ENCODE measurements at places on chromosomes 11 and 22.

DNA sequence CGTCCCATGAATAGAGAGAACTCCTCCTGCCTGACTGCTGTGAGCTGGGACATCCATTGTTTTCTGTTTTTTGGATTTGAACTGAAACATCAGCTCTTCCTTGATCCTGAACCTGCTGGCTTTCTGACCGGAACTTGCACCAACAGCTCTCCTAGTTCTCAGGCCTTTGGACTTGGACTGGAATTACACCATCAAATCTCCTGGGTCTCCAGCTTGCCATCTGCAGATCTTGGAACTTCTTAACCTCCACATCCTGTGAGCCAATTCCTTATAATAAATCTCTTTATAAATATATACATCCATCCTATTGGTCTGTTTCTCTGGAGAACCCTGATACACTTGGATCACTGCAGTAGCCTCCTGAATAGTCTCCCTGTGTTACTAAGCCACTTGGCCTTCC lies 42.1 kb downstream of the HTR3A start:
- no peaks in the 10 kb centered on the region for H3K36me3 ChIP-seq
- H3K4me1 ChIP-seq = no peaks in the 10 kb centered on the region
- no peak overlapping the region for H3K27ac ChIP-seq
- no peaks in the 10 kb centered on the region for H3K27me3 ChIP-seq

DNA sequence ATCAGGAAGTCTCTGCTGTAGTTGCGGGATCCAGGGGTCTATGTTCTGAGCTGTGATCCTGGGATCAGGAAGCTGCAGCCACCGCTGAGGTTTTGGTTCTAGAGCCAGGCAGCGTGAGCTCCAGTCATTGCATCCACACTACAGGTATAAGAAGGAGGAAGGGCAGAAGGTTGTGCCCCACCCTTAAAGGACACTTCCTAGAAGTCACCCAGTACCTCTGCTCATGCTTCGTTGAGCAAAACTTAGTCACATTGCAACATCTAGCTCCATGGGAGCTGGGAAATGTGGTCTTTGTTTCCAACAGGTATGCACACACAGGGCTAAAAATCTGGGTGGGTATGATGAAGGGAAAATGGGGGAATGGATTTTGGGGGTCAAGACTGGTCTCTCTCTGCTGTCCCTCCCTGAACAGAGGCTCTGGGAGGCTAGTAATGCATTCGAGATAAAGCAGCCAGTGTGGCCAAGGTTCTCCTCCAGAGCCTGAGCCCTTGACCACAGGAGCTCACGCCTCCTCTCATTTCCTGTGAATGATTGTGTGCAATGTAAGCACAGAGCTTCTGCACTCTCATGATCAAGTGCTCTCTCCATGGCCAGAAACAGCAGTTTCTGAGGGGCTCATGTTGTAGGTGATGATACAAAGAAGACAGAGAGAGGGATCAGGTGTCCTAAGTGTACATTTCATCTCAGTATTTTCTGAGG lies 86.8 kb upstream of the OR4B1 start:
- H3K4me1 ChIP-seq = no peaks in the 10 kb centered on the region
- peaks cover 34% of the 10 kb centered on the region for H3K36me3 ChIP-seq
- no peak overlapping the region for H3K27ac ChIP-seq
- H3K4me3 ChIP-seq = no peak overlapping the region
- no peak for DNase-seq

- DNase-seq = no peak
- no peaks in the 10 kb centered on the region for H3K27me3 ChIP-seq
- H3K4me3 ChIP-seq = no peak overlapping the region
- H3K27ac ChIP-seq = no peak overlapping the region
These were observed 4.3 kb downstream of the PPM1F start for GRCh38 chr22:21948390-21948789.

DNA sequence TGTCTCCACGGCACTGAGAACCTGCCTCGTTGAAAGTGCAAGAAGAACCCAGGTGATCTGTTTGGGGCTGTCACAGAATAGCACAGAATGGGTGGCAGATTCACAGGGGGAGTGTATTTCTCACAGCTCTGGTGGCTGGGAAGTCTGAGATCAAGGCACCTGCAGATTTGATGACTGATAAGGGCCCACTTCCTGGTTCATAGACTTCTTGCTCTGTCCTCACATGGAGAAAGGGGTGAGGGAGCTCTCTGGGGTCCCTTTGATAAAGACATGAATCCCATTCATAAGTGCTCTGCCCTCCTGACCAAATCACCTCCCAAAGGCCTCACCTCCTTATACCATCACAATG lies 198.5 kb upstream of the SORL1-AS1 start:
- peaks cover 14% of the 10 kb centered on the region for H3K4me1 ChIP-seq
- H3K36me3 ChIP-seq = no peaks in the 10 kb centered on the region
- H3K27ac ChIP-seq = no peak overlapping the region

DNA sequence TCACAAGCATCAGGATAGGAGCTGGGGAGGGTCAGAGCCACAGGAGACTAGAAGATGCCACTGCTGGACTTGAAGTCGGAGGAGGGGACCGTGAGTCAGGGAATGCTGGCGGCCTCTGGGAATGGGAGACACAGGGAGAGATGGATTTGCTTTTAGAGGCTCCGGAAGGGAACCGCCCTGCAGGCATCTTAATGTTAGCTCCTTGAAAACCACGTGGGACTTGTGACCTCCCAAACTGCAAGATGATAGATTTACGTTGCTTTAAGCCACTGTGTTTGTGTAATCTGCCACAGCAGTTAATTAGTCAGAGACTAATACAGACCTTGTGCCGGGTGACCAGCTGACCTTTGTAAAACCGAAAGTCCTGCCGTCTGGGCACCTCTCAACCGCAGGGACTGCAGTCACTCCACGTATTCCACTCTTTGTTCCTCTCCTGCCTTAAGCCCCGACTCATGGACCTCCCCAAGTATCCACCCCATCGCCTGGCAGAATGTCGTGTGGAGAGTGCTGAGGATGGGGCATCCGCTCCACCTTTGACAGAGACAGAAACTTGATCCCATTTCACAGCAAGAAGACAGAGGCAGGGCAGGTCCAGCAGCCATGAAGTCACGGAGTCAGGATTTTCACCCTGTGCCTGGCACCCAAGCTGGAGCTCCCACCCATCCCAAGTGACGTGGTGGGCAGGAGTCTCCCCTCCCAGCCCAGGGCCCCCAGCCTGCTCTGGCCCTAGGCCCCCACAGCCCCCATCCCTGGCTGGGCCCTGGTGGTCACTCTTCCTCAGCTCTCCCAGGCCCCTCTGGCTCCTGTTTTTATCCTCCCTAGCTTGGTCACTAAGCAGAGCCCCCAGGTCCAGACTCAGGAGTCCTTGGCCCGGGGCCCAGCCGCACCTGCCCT lies 19.4 kb upstream of the CTSD start:
- peak; percentile 50 for DNase-seq
- peaks cover 3% of the 10 kb centered on the region for H3K27me3 ChIP-seq
- no peak overlapping the region for H3K27ac ChIP-seq
- no peak overlapping the region for H3K4me3 ChIP-seq

DNA sequence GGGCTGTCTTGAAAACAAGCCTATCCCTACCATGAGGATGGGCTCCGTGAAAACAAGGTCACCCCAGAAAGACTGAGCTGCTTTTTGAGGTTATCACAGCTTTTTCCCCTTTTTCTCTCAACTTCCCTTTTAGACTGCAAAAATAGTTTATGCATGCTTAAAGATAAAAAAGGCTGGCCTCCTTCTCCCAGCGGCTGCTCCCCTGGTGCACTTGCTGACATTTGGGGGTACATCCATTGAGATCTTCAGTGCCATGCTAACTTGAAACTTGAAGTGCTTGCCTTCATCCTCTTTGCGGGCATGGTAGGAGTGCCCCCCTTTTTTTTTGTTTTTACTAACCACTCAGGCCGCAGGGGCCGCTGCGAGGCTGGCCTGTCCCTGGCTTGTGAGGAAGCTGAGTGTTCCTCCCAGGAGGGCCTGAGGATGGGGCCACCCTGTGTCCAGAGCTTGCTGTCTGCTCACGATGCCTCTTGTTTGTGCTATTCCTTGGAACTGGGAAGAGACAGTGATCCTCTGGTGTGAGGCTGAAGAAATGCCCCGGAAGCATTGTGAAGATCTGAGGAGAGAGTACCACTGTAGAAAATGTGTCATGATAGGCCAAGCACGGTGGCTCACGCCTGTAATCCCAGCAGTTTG lies 2.2 kb downstream of the TANGO2 start:
- no peaks in the 10 kb centered on the region for H3K27me3 ChIP-seq
- H3K27ac ChIP-seq = no peak overlapping the region
- H3K4me1 ChIP-seq = peaks cover 17% of the 10 kb centered on the region
- DNase-seq = no peak

GRCh38 chr11:63872800-63873197 lies 33.9 kb downstream of the MARK2 start:
- no peaks in the 10 kb centered on the region for H3K27me3 ChIP-seq
- no peaks in the 10 kb centered on the region for H3K36me3 ChIP-seq
- H3K4me1 ChIP-seq = peaks cover 18% of the 10 kb centered on the region
- no peak for DNase-seq
- no peak overlapping the region for H3K27ac ChIP-seq

DNA sequence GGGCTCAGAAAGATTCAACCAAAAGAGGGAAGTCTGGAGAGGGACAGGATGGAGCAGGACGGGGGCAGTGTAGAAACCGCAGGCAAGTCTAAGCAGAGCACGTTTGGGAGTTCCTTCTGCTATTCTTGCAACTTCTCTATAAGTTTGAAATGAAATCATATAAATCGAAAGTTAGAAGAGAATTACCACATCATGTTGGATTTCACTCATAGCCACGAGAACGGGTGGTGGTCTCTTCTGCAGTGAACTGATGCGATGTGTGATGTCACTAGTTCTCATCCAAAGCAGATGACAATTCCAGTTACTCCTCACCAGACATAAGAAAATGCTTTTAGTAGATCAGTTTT lies 36.0 kb downstream of the KCNQ1 start:
- no peak overlapping the region for H3K4me3 ChIP-seq
- H3K27me3 ChIP-seq = peaks cover 2% of the 10 kb centered on the region
- H3K27ac ChIP-seq = no peak overlapping the region
- H3K36me3 ChIP-seq = no peaks in the 10 kb centered on the region
- H3K4me1 ChIP-seq = no peaks in the 10 kb centered on the region

GRCh38 chr11:76752321-76753143 lies 30.6 kb upstream of the TSKU start:
- no peak overlapping the region for H3K4me3 ChIP-seq
- peak; percentile 87 for DNase-seq
- no peak overlapping the region for H3K27ac ChIP-seq

- no peak overlapping the region for H3K27ac ChIP-seq
- no peaks in the 10 kb centered on the region for H3K36me3 ChIP-seq
- no peaks in the 10 kb centered on the region for H3K4me1 ChIP-seq
- no peak overlapping the region for H3K4me3 ChIP-seq
- no peak for DNase-seq
These were observed 117.3 kb downstream of the CYP2R1 start for GRCh38 chr11:14774721-14775120.

DNA sequence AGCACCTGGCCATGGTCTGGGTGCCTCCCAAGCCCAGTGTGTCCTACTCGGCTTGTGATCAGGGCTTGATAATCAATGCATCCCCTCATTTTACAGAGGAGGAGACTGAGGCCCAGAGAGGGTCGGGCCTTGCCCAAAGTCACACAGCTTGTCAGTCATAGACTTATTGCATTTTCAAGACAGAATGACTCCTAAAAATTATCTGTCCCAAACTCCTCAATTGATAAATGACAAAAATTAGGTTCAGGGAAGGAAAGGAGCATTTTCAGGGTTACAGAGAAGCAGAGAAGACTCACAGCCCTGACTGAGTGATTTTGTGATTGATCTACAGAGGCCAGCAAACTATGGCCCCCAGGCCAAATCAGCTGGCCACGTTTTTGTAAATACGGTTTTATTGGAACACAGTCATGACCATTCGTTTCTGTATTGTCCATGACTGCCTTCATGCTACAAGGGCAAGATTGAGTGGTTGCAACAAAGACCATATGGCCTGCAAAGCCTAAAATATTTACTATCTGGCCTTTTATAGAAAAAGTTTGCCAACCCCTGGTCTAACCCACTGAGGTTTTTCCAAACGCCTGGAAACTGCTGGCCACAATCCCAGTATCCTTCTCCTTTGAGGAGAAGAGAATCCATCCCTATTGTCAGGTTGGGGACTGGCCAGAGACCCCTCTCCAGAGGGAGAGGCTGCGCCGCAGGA lies 35.1 kb upstream of the NAV2 start:
- H3K4me1 ChIP-seq = peaks cover 26% of the 10 kb centered on the region
- no peak overlapping the region for H3K4me3 ChIP-seq
- no peak overlapping the region for H3K27ac ChIP-seq

DNA sequence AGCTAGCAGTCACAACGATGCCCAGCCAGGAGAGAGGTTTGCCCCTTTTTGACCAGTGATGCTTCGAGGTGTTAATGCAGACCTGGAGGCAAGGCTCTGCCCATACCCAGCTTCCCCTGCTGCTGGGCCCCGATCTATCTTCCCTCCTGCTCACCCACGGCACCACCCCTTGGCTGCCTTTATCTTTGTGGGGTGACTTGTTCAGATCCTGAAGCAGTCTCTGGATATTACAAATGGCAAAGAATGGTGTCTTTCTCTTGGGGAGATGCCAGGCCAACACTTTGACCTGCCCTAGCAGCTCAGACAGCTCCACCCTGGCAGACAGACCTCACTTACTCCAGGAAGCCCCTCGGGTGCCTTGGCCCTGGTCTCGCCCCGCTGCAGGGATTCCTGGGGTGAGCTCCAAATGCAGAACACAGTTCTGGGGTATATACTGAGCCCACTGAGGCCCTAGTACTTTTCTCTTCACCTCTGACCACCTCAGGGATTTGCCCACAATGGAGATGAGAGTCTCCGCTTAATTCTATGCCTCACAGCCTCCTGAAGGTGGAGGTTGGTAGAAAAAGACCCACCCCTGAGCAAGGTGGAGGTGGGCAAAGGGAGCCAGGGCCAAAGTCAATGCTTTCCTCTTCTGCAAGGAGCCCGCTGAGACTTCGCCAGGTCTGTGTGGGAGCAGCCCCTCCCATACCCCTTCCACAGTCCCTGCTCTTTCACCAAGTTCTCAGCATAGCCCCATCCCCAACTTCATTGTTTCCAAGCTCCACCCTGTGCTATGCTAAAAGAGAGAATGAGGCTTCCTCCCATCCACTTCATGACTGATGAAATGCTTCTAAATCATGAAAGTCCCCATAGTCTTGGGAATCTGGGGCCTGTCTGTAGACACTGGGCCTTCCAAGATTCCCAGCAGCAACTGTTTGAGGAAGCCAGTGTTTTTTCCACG lies 11.1 kb upstream of the ST3GAL4 start:
- no peaks in the 10 kb centered on the region for H3K36me3 ChIP-seq
- peaks cover 32% of the 10 kb centered on the region for H3K4me1 ChIP-seq
- H3K27ac ChIP-seq = no peak overlapping the region
- DNase-seq = no peak
- no peak overlapping the region for H3K4me3 ChIP-seq

- H3K4me3 ChIP-seq = no peak overlapping the region
- H3K27me3 ChIP-seq = no peaks in the 10 kb centered on the region
- DNase-seq = no peak
- H3K36me3 ChIP-seq = no peaks in the 10 kb centered on the region
- no peak overlapping the region for H3K27ac ChIP-seq
These were observed 45.0 kb upstream of the BIRC3 start for GRCh38 chr11:102272047-102272824.

DNA sequence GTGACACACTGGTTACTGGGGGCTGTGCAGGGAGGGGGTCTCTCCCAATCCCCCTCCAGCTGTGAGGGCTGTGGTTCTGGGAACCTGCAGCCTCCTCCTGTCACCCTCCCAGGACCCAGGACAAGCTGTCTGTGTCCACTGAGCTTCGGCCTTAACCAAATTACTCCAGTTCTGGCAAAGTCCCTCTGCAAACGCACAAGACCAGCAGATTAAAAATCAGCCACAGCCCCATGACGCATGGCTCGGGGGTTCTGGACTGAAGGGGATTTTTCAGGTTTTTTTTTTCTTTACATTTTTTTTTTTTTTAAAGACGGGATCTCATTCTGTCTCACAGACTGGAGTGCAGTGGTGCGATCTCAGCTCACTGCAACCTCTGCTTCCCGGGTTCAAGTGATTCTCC lies 32.2 kb upstream of the A4GALT start:
- no peak overlapping the region for H3K27ac ChIP-seq
- DNase-seq = no peak
- no peaks in the 10 kb centered on the region for H3K27me3 ChIP-seq
- no peaks in the 10 kb centered on the region for H3K36me3 ChIP-seq
- no peak overlapping the region for H3K4me3 ChIP-seq
- H3K4me1 ChIP-seq = peaks cover 29% of the 10 kb centered on the region
